ENCODE measurements at places on chromosomes 5 and 9.
A peak's percentile ranks its signal among the peaks of the same experiment; 100 is the strongest.

DNA sequence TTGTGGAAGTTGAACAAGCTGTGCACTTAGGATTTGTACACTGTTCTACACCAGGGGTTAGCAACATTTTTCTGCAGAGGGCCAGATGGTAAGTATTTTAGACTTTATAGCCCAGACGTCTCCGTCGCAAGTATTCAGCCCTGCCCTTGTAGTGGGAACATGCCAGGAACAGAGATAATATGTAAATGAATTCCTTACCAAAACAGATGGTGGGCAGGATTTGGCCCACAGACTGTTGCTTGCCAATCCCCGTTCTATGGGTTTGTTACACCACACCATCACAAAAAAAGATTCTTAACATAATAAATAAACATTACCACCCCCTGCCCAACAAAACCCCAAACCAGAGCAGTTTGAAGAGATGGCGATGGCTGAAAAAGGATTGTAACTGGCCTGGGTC, 74.3 kb downstream of the AMBP start:
- DNase-seq, result no peak

- DNase-seq, result no peak
These were observed 14.2 kb upstream of the MXD3 start for GRCh38 chr5:177325868-177326381.

- no peak for DNase-seq
These were observed 73.9 kb downstream of the RORB start for GRCh38 chr9:74570879-74571512.

- no peak for DNase-seq
These were observed 133.0 kb upstream of the PTCH1 start for GRCh38 chr9:95649801-95650213.

DNA sequence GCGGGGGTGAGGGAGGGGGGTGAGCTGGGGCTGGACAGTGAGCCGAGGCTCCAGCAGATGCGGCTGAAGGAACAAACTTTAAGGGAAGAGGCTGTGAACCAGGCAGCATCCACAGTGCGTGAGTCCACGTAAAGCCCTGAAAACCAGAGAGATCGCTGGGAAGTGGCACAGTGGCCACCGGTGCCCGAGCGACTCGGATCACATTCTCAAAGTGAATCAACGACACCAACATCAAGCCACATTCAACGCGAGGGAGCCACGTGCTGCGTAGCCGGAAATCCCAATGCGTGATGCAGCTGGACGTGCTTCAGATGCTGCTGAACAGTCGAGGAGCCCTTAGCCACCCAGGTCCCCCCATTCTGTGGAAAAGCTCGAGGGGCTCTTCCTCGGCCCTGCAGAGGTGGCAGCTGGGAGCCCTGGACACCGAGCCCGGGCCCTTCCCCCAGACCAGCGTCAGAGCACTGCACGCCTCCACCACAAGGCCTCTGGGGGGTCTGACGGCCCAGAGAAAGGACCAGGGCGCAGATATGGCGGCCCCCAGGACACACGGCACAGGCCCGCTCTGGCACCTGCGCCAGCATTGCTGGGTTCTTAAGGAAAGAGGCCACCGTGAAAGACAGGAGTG, 53.7 kb upstream of the EXOC3 start:
- no peak for DNase-seq

GRCh38 chr9:4225291-4226028, 74.4 kb downstream of the GLIS3 start:
- DNase-seq, result peak; percentile 89
